ENCODE measurements at places on chromosomes 13 and 19.

- no peak for DNase-seq
Observed at GRCh38 chr19:29290853-29291252, 77.9 kb upstream of the UQCRFS1 start.

GRCh38 chr13:46385946-46386345, 1.1 kb downstream of the RUBCNL start:
- DNase-seq = no peak

- no peak for DNase-seq
Observed at GRCh38 chr13:36848199-36848982, 29.4 kb downstream of the RFXAP start.

DNA sequence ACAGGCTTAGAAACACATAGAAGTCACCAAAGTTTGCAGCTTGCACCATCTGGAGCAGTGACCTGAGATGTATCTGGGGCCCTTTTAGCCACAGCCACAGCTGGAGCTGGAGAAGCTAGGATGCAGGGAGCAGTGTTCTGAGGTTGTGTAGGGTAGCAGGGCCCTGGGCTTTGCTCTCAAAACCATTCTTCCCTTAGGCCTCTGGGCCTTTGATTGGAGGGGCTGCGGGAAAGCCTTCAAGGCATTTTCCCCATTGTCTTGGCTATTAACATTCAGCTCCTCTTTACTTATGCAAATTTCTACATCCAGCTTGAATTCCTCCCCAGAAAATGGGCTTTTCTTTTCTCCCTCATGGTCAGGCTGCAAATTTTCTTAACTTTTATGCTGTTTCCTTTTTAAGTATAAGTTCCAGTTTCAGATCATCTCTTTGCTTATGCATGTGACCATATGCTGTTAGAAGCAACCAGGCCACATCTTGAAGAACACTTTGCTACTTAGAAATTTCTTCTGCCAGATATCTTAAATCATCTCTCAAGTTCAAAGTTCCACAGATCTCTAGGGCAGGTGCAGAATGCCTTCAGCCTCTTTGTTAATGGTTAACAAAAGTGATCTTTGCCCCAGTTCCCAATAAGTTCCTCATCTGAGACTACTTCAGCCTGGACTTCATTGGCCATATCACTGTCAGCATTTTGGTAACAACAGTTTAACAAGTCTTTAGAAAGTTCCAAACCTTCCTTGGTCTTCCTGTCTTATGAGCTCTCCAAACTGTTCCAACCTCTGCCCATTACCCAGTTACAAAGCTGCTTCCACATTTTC, 48.5 kb downstream of the NBEA start:
- no peak for DNase-seq

- DNase-seq = no peak
Observed at GRCh38 chr19:291561-292280, 518 bp upstream of the PLPP2 start.

DNA sequence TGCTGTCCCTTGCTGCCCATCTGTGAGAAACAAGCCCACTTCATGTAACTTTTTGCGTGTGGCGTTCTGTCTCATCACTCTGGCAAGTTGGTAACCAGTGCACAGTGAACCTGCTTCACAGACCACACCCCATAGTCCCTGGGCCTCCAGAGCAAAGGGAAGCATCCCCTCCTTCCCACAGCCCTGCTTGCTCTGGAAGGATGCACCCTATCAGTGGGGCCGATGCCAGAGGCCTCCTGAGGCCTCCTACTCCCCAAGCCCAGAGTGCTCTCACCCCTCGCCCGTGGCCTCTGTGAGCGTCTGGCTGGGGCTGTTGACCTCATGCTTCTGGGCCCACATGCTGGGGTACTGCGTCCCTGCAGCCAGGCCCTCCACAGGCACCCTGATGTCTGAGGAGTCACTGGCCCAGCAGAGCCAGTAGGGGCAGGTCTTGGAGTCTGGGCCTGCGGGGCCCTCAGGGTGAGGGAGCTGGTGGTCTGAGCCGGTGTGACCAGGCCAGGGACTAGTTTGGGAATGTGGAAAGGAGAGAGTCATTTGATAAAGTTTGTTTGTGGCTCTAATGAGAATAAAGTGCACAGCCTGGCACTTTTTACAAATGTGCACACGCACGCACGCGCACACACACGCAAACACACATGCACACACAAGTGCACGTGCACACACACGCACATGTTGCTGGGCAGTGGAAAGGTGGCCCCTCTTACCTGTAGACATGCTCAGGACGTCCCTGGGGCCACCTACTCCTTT, 5.1 kb downstream of the TMEM86B start:
- no peak for DNase-seq

Measured in effector memory CD8-positive, alpha-beta T cell (primary cell).